ENCODE measurements at places on chromosomes 16 and 17. TPM values are rescaled to one million over a fixed set of nuclear protein-coding genes. Genes with fewer than 3 reads are reported as not detected.
A peak's percentile ranks its signal among the peaks of the same experiment; 100 is the strongest.

DNA sequence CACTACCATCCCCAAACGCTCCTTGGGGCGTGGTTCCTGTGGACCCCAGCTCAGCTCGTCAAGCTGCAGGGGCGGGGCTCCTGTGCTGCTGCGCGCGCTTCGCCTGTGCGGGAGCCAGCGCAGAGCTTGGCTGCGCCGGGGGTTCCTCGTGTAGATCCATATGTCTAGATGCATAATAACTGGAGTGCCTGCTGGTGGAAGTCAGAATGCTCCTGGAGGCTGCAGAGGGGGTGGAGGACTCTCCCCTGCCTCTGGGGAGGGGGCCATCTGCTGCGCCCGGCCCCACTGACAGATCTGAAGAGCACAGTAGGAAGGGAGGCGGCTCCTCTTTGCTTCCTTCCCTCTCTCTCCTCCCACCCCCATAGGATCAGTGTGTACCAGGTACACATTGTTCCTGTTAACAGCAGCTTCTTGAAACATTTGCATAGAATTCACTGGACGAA lies 4.6 kb downstream of the RASD1 start:
- peaks cover 35% of the 10 kb centered on the region for H3K4me1 ChIP-seq
- H3K36me3 ChIP-seq: peaks cover 32% of the 10 kb centered on the region
- peaks cover 26% of the 10 kb centered on the region for H3K27me3 ChIP-seq

The LIG3 gene
- 83.3 TPM for total RNA-seq

GRCh38 chr17:38907930-38908675 lies 17.3 kb upstream of the LASP1NB start:
- 0 out of 2 replicates have a peak overlapping the region, but pooled peaks have one; percentile 86 for H3K27ac ChIP-seq
- no peaks in the 10 kb centered on the region for H3K27me3 ChIP-seq
- no peak overlapping the region for H3K4me3 ChIP-seq
- peak; percentile 13 for DNase-seq
- peaks cover 17% of the 10 kb centered on the region for H3K36me3 ChIP-seq

GRCh38 chr16:55643161-55643970 lies 12.4 kb upstream of the SLC6A2 start:
- peaks cover 16% of the 10 kb centered on the region for H3K27me3 ChIP-seq
- DNase-seq: no peak
- peaks cover 5% of the 10 kb centered on the region for H3K4me1 ChIP-seq

GRCh38 chr16:58148099-58148498 lies 18.9 kb upstream of the CFAP20 start:
- peaks cover 4% of the 10 kb centered on the region for H3K27me3 ChIP-seq
- H3K36me3 ChIP-seq: no peaks in the 10 kb centered on the region
- no peak overlapping the region for H3K27ac ChIP-seq
- H3K4me3 ChIP-seq: no peak overlapping the region
- no peak for DNase-seq

GRCh38 chr17:18377437-18378204 lies at the start of gene EVPLL:
Gene EVPLL, plus strand, starts transcription at chr17:18377778. Its CDS starts 3,160 bp downstream, at chr17:18380938.
- peaks cover 7% of the 10 kb centered on the region for H3K36me3 ChIP-seq
- no peak for DNase-seq
- H3K27me3 ChIP-seq: peaks cover 2% of the 10 kb centered on the region
- peaks cover 7% of the 10 kb centered on the region for H3K4me1 ChIP-seq
- no peak within 1 kb of the TSS for H3K4me3 ChIP-seq

DNA sequence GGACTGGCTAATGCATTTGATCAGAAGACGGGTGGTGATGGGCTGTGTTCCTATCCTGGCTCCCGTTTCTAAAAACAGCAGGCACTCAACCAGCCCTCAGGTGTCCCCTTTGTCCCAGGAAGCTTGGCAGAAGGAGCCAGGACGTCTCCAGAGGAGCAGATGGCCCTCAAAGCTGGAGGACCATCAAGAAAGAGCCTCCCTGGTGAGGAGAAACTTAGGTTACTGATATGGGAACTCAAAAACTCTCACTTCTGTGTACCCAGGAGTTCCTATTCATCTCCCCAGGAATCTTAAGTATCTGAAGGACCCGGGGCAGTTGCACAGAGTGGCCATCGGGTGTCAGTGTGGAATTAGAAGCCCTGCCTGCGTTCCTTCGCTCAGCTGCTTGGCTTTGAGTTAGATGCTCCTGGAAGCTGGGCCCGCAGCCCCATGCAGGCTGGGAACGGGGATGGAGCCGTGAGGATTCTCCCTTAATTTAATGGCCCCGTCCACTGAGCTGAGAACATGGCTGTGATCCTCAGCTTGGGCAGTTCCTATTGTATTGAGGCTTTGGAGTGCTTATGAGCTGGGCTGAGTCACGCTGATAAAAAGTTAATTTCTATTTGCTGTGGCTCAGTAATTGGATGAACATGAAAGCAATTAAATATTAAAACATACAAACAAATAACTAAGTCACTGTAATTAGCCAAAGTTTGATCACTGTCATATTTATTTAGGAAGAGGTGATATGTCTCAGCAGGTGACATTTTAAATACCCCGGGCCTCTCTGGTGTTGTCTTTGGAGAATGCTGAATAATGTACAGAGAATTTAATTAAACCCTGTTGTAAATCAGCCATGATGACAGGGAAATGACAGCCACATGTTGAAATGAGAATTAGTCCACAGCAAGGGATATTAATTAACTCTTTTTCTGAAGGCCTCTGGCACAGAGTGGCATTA lies 402.1 kb downstream of the SEC14L1 start:
- peaks cover 4% of the 10 kb centered on the region for H3K36me3 ChIP-seq
- H3K27me3 ChIP-seq: peaks cover 20% of the 10 kb centered on the region
- no peak overlapping the region for H3K27ac ChIP-seq
- H3K4me3 ChIP-seq: peak overlapping the region; percentile 13

- no peak for DNase-seq
- peaks cover 5% of the 10 kb centered on the region for H3K4me1 ChIP-seq
- peaks cover 11% of the 10 kb centered on the region for H3K27me3 ChIP-seq
- no peak overlapping the region for H3K4me3 ChIP-seq
Observed at GRCh38 chr16:27625050-27625697, 75.2 kb downstream of the KATNIP start.

The C17orf100 gene
- 2.7 TPM for total RNA-seq

DNA sequence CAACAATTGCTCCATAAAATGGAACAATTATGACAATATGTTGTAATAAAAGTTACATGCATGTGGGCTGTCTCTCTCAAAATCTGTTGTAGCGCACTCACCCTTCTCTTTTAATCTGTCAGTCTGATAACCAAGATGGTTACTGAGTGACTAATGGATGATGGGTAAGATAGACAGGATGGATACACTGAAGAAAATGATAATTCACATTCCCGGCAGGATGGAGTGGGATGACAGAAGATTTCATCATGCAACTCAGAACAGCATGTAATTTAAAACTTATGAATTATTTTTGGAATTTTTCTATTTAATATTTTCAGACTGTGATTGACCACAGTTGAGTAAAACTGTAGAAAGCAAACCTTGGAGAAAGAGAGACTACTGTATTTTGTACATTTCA lies 30.5 kb downstream of the CDH13 start:
- no peak overlapping the region for H3K27ac ChIP-seq
- H3K27me3 ChIP-seq: no peaks in the 10 kb centered on the region
- no peak overlapping the region for H3K4me3 ChIP-seq
- no peaks in the 10 kb centered on the region for H3K36me3 ChIP-seq

The CHST5 gene
- total RNA-seq: 0.71 TPM

- no peak for DNase-seq
- no peaks in the 10 kb centered on the region for H3K4me1 ChIP-seq
- no peak within 1 kb of the TSS for H3K27ac ChIP-seq
- H3K4me3 ChIP-seq: no peak within 1 kb of the TSS
- H3K27me3 ChIP-seq: no peaks in the 10 kb centered on the region
- H3K36me3 ChIP-seq: peaks cover 73% of the 10 kb centered on the region
Observed at GRCh38 chr17:28613931-28614381, at the start of gene RSKR. Gene RSKR, minus strand, starts transcription at chr17:28614185. Its CDS starts 24 bp downstream, at chr17:28614161.

DNA sequence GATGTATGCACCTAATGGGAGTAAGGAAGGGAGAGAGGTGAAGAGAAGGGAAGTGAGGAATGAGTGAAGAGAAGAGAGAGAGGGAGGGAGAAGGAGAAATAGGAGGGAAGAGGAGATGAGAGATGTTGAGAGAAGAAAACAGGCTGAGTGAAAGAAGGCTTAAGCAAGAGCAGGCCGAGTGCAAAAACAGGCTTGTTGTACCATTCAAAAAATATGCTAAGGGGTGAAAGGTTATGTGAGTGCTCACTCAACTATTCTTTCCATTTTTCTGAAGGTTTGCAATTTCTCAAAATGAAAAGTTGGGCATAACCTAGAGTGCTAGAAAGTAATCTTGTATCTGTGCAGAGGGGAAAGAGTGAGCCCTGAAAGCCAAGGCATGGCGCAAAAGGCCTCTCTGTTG lies 22.9 kb downstream of the RPGRIP1L start:
- H3K4me1 ChIP-seq: peaks cover 10% of the 10 kb centered on the region
- no peak overlapping the region for H3K4me3 ChIP-seq

GRCh38 chr16:65070831-65071432 lies 50.9 kb downstream of the CDH11 start:
- H3K27me3 ChIP-seq: no peaks in the 10 kb centered on the region
- no peaks in the 10 kb centered on the region for H3K36me3 ChIP-seq
- peaks cover 11% of the 10 kb centered on the region for H3K4me1 ChIP-seq
- H3K4me3 ChIP-seq: no peak overlapping the region
- no peak overlapping the region for H3K27ac ChIP-seq
- no peak for DNase-seq

The ARL5C gene
- not detected for total RNA-seq

DNA sequence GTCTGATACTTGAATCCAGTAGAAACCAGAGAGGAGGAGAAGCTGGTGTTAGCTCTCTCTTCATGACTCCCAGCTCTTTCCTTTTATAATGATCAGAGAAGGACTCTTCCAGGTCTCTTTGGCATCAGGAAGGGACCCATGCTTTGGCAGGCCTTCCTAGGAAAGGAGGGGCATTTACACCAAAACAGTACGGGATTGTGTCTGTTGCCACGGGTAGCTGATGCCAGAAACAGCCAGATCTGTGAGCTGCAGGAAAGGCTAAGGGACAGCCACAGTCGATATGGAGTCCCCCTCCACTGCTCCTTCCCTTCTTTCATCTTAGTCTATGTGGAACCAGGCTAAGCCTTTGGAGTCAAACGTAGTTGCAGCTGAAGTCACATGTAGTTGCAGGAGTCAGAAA lies 9.3 kb downstream of the CEP295NL start:
- no peak overlapping the region for H3K27ac ChIP-seq
- no peaks in the 10 kb centered on the region for H3K4me1 ChIP-seq
- H3K4me3 ChIP-seq: no peak overlapping the region
- no peaks in the 10 kb centered on the region for H3K36me3 ChIP-seq

DNA sequence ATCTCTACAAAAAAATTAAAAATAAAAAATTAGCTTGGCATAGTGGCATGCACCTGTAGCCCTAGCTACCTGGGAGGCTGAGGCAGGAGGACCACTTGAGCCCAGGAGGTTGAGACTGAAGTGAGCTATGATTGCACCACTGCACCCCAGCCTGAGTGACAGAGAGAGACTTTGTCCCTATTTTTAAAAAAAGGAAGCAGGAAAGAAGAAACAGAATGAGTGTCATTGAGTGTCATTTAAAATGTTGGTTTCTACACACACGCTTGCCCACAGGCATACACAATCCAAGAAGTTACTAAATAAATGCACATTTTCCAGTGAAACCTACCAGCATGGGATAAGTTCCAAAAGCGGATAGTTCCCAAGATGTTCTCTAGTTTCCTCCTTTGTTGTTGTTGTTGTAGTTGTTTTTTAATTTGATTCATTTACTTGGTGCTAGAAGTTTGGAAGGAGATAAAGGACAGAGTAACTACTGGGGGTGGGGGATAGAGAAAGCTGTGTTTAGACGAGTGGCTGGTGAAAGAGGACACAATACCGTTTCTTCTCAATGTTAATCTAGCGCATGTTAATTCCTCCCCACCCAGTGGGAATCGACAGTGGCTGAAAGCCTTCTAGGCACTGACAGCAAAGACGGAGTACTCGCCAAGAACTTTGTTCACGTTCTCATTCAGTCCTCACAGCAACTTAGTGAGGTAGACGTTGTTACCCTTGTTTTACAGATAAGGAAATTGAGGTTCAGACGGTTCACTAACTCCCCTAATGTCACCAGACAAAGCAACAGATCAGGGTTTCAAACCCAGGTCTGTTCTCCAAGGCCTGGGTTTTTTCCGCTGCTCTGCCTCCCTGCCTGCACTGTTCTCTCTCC lies 17.3 kb downstream of the MRPS23 start:
- no peak overlapping the region for H3K27ac ChIP-seq
- no peak for DNase-seq
- H3K4me3 ChIP-seq: no peak overlapping the region
- H3K4me1 ChIP-seq: peaks cover 16% of the 10 kb centered on the region
- peaks cover 3% of the 10 kb centered on the region for H3K36me3 ChIP-seq
- no peaks in the 10 kb centered on the region for H3K27me3 ChIP-seq

The SMIM22 gene
- total RNA-seq: 1.9 TPM

The CA5A gene
- not detected for total RNA-seq

DNA sequence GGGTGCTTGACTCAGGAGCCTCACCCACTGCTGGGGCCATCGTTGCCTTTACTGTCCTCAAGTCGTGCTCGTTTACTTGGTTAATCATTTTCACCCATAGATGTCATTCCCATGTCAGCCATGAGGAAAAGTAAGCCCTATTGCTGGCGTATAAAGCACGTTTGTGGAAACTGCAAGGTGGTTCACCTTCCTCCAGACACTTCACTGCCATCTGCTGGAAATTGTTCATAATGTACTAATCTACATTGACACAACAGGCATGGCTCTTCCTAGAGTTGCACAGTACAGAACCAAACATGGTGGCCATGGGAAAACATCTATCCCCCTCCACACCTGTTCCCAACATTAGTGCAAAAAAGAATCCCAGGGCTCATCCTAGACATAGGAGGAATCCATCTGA lies 116.6 kb downstream of the ZNF18 start:
- H3K4me1 ChIP-seq: no peaks in the 10 kb centered on the region
- no peak overlapping the region for H3K4me3 ChIP-seq
- no peaks in the 10 kb centered on the region for H3K27me3 ChIP-seq
- no peak overlapping the region for H3K27ac ChIP-seq

The PRKCA gene
- total RNA-seq: 29.5 TPM

DNA sequence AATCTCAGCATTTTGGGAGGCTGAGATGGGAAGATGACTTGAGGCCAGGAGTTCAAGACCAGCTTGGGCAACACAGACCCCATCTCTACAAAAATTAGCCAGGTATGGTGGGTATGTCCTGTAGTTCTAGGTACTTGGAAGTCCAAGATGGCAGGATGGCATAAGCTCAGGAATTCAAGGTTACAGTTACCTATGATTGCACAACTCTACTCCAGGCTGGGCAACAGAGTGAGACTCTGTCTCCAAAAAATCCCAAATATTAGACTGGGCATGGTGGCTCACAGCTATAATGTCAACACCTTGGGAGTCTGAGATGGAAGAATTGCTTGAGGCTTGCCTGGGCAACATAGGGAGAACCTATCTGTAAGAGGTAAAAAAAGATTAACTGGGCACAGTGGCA lies 63.4 kb downstream of the CRLF3 start:
- H3K36me3 ChIP-seq: peaks cover 25% of the 10 kb centered on the region
- H3K27ac ChIP-seq: no peak overlapping the region
- no peaks in the 10 kb centered on the region for H3K27me3 ChIP-seq
- no peak overlapping the region for H3K4me3 ChIP-seq
- no peak for DNase-seq
- no peaks in the 10 kb centered on the region for H3K4me1 ChIP-seq

Data from WTC11 (cell line).